WTC11 (cell line): ENCODE measurements at places on chromosomes 5 and 9. TPM values are rescaled to one million over a fixed set of nuclear protein-coding genes. Genes with fewer than 3 reads are reported as not detected.

PCDHB9 gene
- total RNA-seq = 1.6 to 2.3 TPM (median 1.7 TPM) in 3 replicates

MEGF10 gene
- 17.9 to 24.5 TPM (median 20.8 TPM) in 3 replicates for total RNA-seq

PCDHA9 gene
- total RNA-seq = 1.1 to 1.5 TPM (median 1.4 TPM) in 3 replicates

BHMT gene
- 1.1 to 1.2 TPM (median 1.1 TPM) in 3 replicates for total RNA-seq

PCDHGB2 gene
- total RNA-seq = 4.1 to 5.5 TPM (median 5.2 TPM) in 3 replicates

SLC1A3 gene
- 45.9 to 77.9 TPM (median 53.8 TPM) in 3 replicates for total RNA-seq

RAB3C gene
- total RNA-seq = 13.3 to 22.7 TPM (median 20.4 TPM) in 3 replicates

FOXE1 gene
- total RNA-seq = 0.05 to 0.09 TPM (median 0.07 TPM) in 3 replicates

CLIC3 gene
- total RNA-seq = 0.31 to 0.41 TPM in 2 of 3 replicates, not detected in the other

SREK1IP1 gene
- 24.3 to 26.5 TPM (median 26.2 TPM) in 3 replicates for total RNA-seq

RAI14 gene
- total RNA-seq = 157 to 185 TPM (median 173 TPM) in 3 replicates

TMC1 gene
- total RNA-seq = 0.31 to 0.41 TPM (median 0.32 TPM) in 3 replicates

FAM151B gene
- total RNA-seq = 0.48 to 0.94 TPM (median 0.62 TPM) in 3 replicates
